ENCODE measurements at places on chromosomes 4 and X. TPM values are rescaled to one million over a fixed set of nuclear protein-coding genes. Genes with fewer than 3 reads are reported as not detected.

DNA sequence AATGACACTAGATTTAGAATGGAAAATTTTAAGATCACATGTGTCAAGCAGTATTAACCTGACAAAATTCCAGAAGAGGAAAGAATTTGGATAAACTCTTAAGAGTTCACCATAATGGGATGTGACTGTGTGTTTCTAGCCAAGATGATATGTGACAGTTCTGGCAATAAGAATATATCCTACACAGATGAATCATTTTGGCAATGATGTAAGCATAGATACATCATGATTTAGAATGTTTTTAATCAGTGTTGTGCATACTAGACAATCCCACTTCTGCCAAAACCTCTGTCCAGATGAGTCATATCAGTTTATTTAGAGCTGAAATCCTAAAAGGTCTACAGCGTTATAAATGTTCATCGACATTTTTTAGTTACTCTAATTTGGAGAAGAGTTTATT, 48.8 kb downstream of the PTCHD1 start:
- DNase-seq = no peak

- no peak for DNase-seq
These were observed 354.9 kb downstream of the CAMK2D start for GRCh38 chr4:113406723-113407016.

Gene CXCL1
- 1.4 TPM for polyA plus RNA-seq

Gene GLRA3
- polyA plus RNA-seq = 38.9 TPM

Gene UGT2B7
- 0.32 TPM for polyA plus RNA-seq

Data from spinal cord (tissue), 10 donors.